ENCODE measurements at places on chromosomes 13 and 19.

- DNase-seq: no peak
Measured at GRCh38 chr13:46382224-46382623, 4.8 kb downstream of the RUBCNL start.

DNA sequence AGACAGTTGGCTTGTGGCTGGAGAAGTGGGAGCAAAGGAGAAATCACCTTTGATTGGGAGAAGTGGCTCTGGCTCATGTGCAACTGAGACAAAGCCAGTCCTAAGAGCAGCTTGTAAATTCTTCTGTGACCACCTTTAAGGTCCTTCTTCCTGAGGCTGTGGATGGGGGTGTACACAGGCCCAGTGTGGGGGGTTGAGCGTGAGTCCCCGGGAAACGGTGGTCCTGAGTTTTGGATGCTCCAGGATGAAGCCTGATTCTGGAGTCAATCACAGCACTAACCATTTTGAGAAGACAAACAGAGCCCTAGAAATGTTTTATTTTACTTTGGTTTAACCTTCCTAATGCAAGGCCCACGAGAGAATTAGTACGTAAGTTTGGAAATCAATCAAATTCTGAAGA, 3.9 kb upstream of the CEBPA start:
- no peak for DNase-seq

DNA sequence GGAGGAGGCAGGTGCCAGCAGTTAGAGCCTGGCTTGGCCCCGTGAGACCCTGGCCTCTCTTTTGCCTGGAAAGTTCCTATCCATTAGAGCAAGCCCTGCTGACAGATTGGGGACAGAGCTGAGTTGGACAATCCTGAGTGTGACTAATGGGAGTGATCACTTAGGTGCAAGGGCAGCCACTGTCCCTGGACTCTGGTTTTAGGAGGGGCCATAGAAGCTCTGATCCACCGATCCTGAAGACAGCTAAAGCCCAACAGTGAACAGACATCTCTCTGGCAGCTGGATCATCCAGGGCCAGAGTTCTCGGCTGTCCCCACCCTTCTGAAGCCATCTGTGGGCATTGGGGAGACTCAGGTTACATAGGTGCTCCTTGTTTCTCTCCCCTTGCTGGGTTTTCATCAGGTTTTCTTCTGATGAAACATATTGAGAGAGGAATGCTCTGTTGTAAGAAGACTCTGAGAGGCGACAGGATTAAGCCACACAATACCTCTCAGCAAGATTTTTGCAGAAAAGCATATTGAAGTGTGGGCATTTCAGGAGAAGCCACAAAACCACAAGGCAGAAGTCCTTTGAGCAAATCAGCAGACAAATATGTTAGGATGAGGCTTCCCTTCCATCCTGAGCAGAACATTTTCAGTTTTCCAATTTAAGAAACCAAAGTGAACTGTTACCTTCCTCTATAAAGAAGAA, 288.0 kb upstream of the MAB21L1 start:
- DNase-seq: no peak

- DNase-seq: no peak
Measured at GRCh38 chr19:34124828-34125227, 47.5 kb upstream of the LSM14A start.
